Left forelimb (tissue), 1 donor: ENCODE measurements at places on chromosomes 1 and 21.

DNA sequence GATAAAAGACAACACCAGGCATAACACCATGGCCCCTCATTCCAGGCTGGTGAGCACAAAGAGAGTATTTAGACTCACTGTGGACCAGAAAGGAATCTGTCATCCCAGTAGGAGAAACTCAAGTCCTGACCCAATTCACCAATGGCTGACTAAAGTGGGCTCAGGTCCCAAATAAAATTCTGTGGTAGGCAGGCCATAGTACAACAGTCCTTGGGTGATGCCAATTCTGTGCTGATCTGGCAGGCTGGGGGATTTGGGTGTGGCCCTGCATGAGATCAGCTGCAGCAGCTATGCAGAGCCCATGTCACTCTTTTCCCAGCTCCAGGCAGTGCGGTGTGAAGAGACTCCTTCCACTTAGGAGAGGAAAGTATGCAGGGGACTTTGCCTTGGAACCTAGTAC is 245.1 kb downstream of the LBR start:
- DNase-seq, result no peak

- DNase-seq, result no peak
Measured at GRCh38 chr21:16421007-16421406, 691.2 kb downstream of the USP25 start.

- DNase-seq, result no peak
Measured at GRCh38 chr21:25579226-25580013, 27.9 kb downstream of the MRPL39 start.

GRCh38 chr1:176323472-176323871 is 116.4 kb upstream of the COP1 start:
- DNase-seq, result no peak

GRCh38 chr1:235720544-235720943 is 71.0 kb upstream of the GNG4 start:
- no peak for DNase-seq

GRCh38 chr1:100304227-100304626 is 38.2 kb downstream of the RTCA start:
- no peak for DNase-seq

- DNase-seq, result no peak
Measured at GRCh38 chr1:9070486-9070885, 1.1 kb upstream of the SLC2A5 start.

DNA sequence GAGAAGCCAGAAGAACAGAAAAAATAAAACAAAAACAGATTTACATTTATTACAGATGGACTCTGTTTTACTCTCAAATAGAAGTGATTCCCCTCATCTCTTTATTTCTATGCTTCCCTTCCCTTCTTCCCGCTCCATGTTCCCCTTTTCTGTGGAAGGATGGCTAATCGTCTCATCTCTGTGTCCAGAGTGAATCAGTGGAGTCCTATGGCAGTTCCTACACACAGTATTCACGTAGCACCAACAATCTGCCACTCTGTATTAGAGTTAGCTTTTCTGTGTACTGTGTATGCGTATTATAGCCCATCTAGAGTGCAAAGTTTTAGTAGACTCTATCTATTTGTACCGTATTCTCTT is 6.8 kb upstream of the ERO1B start:
- DNase-seq, result no peak

DNA sequence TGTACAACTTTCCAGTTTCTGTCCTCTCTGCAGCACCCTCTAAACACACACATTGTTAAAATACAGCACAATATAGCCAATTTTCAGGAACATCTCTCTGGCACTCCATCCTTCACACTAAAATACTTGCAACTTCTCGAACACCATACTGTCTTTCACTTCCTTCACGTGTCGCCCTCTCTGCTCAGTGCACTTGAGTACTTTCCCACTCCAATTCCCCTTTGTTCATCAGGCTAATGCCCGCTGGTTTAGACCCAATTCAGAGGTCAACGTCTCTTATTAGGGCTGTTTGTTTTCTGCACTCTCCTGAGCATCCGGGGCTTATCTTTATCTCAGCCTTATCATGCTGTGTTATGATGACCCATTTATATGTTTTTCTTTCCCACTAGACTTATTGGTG is 238.2 kb upstream of the SGIP1 start:
- no peak for DNase-seq

- no peak for DNase-seq
Measured at GRCh38 chr1:112702420-112703261, 4.3 kb downstream of the RHOC start.

DNA sequence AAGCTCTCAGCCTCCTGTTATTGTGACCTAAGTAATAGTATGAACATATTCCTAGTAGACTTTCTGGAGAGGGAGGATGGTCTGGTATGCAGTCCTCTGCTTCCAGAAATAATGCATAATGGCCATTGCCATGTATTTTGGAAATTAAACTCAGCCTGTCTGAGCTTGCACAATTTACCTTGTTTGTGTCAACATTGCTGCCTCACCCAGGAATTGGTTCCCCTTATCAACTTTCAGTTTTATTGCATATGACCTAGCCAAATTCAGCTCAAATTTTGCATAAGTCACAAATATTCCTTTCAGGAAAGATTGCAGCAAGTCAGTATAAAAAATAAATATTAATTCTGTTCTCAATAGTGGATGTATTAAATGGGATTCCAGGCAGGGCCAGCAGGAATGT is 101.9 kb upstream of the SLC5A9 start:
- DNase-seq, result no peak

- no peak for DNase-seq
Measured at GRCh38 chr1:203147376-203147775, 19.9 kb downstream of the ADORA1 start.

DNA sequence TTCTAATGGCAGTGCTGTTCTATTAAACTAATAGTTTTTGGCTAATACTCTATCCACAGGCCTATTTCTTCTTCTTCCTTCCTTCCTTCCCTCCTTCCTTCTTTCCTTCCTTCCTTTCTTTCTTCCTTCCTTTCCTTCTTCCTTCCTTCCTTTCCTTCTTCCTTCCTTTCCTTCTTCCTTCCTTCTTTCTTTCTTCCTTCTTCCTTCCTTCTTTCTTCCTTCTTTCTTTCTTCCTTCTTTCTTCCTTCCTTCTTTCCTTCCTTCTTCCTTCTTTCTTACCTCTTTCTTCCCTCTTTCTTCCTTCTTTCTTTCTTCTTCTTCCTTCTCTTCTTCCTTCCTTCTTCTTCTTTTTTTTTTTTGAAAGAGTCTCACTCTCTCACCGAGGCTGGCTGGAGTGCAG is 31.7 kb downstream of the CCDC190 start:
- DNase-seq, result no peak

DNA sequence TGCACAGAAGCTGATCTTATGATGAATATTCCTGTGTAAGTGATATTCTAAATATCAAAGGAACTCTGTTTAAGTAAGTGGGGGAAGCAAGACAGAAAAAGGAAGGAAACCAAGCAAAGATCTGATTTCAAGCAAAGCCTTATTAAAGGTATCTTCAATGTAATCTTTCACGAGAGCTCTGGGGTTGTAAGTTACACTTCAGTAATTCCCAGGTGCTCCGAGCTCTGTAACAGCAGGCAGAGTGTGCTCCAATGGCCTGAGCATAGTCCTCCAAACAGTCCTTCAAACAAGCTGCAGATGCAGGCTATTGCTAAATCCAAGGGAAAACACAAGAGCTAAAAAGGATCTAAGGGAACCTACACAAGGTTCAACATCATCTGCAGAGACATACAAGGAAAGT is 949.7 kb upstream of the TMPRSS15 start:
- DNase-seq, result no peak

DNA sequence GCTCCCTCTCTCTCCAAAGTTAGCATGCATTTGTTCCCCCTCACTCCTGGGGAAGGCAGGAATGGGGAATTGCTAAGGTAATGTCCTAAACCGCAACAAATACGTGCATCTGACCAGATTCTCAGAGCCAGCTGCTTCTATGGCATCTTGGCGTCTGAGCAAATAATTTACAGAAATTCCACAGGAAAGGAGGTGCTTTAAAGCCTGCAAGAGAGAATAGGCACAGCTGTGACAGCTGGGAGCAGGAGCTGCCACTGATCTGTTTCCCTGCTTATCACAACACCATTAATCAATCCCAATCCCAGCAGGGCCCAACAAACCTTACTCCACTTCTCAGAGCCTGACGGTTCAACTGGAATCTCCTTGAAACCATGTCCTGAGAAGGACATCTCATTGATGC is 83.5 kb upstream of the ZNF281 start:
- no peak for DNase-seq

DNA sequence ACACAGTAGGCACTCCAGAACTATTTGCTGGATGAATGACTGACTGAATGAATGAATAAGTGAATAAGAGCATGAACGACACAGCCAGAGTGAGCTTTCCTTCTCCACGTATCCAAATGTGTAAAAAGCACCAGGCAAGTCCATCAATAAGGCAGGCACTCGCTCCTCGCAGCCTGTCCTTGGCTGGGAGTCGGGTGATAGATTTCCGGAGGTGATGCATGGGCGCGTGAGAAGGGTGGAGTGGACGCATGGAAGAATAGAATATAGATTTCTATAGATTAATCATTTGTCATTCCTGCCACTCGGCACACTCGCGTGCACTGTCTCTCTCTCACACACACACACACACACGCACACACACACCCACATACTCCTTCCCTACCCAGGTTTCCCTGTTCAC is 164.3 kb upstream of the ZC3H12A start:
- no peak for DNase-seq

DNA sequence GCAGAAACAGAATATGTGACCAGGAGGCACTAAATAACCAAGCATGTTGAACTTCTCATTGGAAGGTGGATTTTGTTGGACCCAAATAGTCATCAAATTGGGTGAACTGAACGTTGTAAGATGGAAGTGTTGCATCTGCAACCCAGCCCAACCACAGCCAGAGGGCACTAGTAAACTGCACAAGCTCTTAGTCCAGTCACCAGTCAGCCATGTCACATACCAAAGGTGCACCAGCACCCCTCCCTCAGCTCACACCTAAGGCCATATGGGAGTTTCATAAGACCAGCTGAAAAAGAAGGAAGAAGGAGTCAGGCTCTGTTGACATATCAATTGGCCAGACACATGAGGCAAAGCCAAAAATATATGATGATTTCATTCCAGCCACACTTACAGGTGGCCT is 481.7 kb upstream of the NR5A2 start:
- no peak for DNase-seq

- DNase-seq, result no peak
Measured at GRCh38 chr1:211114446-211114845, 19.5 kb downstream of the KCNH1 start.

- DNase-seq, result peak; percentile 47
Measured at GRCh38 chr1:2374252-2375155, 16.9 kb downstream of the MORN1 start.

DNA sequence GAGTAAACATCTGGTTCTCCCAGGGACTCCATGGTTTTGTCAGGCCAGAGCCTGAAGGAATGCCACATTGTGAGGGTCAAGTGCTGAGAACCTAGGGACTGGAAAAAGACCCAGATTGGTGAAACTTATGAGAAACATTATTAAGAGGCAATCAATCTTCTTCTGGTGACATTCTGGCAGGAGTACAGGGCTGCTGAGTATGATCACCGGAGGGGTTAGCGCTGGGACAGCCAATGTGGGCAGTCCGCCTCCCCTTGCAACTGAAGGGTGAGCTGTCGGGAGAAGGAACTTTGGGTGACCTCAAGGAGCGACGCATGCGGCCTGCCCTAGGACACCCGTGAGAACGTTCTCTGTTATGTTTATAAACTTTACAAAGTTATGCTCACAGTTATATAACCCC is 429.0 kb downstream of the LMO4 start:
- DNase-seq, result no peak

DNA sequence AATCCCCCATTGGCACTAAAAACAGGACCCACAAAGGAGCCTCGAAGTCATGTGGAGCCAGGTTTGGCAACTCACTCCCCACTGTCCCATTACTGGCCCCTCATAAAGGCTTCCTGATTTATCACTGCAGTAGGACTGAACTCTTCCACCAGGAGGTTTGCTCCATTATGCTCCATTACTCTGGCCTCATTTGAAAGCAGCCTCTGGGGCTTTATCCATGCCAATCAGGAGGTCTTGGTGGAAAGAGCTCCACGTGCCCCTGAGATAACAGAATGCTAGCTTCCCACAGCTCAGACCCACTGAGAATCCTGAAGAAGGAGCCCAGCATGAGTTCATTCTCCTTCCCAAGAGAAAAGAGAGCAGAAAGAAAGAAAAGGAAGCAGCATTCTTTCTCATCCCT is 76.4 kb downstream of the HIVEP3 start:
- no peak for DNase-seq

GRCh38 chr1:85933961-85934360 is 222.6 kb downstream of the COL24A1 start:
- no peak for DNase-seq

GRCh38 chr1:235642943-235643371 is 6.6 kb downstream of the GNG4 start:
- DNase-seq, result no peak

DNA sequence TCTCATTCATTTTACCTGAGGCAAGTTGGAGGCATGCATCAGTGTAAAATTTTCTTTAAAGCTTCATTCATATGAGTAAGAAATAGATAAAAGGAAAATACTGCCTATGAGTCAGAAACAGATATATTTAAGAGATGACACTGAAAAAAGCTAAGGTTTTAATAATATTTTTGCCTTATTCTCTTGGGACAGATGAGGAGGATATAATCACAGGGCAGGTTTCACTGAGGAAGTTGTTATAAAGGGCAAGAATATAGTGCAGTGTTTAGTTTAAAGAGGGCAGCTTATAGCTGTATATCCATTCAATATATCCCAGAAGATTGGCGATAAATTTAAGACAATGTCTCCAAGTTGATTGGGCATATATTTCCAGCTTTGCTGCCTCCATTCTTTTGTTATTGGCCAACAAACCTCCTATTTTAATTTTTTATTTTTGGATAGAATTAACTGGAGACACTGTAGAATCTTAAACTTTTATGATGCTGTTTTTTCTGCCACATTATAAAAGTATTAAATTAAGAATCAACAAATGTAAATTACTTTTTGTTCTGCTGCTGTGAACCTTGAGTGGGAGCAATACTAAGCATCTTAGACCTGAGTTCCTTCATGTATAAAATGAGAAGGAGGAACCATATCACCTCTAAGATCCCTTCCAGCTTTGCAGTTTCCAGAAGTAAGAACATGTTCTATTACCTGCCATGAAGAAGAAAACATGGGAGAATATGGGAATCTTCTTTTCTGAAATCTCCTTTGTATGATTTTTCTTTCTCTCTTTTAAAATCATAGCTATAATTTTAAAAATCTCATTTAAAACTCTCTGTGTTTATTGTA is 171.6 kb downstream of the S1PR1 start:
- DNase-seq, result no peak

DNA sequence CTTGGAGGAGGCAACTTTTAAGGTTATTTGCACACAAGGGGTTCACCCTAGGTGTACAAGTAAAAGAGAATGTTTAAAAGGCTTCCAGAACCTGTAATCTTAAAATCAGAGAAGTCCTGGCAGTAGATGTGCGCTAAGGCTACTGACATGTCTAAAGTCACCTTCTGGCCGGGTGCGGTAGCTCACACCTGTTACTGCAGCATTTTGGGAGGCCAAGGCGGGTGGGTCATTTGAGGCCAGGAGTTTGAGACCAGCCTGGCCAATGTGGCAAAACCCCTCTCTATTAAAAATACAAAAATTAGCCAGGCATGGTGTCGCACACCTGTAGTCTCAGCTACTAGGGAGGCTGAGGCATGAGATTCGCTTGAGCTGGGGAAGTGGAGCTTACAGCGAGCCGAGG is 20.3 kb upstream of the DEGS1 start:
- no peak for DNase-seq
